ENCODE measurements at places on chromosomes 6 and 20. TPM values are rescaled to one million over a fixed set of nuclear protein-coding genes. Genes with fewer than 3 reads are reported as not detected.

The LTB gene
- polyA plus RNA-seq: 9.8 TPM

The RAMACL gene
- 0.77 TPM for polyA plus RNA-seq

The HLA-DQA1 gene
- polyA plus RNA-seq: 113 TPM

The CCN5 gene
- polyA plus RNA-seq: 24.1 TPM

The WFDC12 gene
- 5.9 TPM for polyA plus RNA-seq

The EFCAB8 gene
- 0.08 TPM for polyA plus RNA-seq

The OOEP gene
- 0.16 TPM for polyA plus RNA-seq

The WFDC5 gene
- polyA plus RNA-seq: 0.11 TPM

The TSHZ2 gene
- 1.9 TPM for polyA plus RNA-seq

The RING1 gene
- 43.6 TPM for polyA plus RNA-seq

The PDSS2 gene
- polyA plus RNA-seq: 11.7 TPM

The PHACTR3 gene
- 5.3 TPM for polyA plus RNA-seq

The STMND1 gene
- polyA plus RNA-seq: 4.6 TPM

The SMIM28 gene
- polyA plus RNA-seq: not detected

The EEF1A2 gene
- polyA plus RNA-seq: 0.47 TPM

The ME1 gene
- 10.8 TPM for polyA plus RNA-seq

The GSTA2 gene
- 6.8 TPM for polyA plus RNA-seq

The MAK gene
- 2.1 TPM for polyA plus RNA-seq

The BNIP5 gene
- not detected for polyA plus RNA-seq

The CST2 gene
- 0.31 TPM for polyA plus RNA-seq

The FKBP1C gene
- 2.5 TPM for polyA plus RNA-seq

The BPIFB1 gene
- polyA plus RNA-seq: 251 TPM

The GJA1 gene
- 71.5 TPM for polyA plus RNA-seq

The CST9L gene
- polyA plus RNA-seq: not detected

The PSMF1 gene
- polyA plus RNA-seq: 37.5 TPM

The RBPJL gene
- not detected for polyA plus RNA-seq

The SLC9A8 gene
- polyA plus RNA-seq: 7.9 TPM

The PACRG gene
- polyA plus RNA-seq: 4.3 TPM

The TDRD6 gene
- 0.51 TPM for polyA plus RNA-seq

The CAPN11 gene
- 0.07 TPM for polyA plus RNA-seq
